Ovary (tissue), 10 donors: ENCODE measurements at places on chromosomes 7 and 10.

DNA sequence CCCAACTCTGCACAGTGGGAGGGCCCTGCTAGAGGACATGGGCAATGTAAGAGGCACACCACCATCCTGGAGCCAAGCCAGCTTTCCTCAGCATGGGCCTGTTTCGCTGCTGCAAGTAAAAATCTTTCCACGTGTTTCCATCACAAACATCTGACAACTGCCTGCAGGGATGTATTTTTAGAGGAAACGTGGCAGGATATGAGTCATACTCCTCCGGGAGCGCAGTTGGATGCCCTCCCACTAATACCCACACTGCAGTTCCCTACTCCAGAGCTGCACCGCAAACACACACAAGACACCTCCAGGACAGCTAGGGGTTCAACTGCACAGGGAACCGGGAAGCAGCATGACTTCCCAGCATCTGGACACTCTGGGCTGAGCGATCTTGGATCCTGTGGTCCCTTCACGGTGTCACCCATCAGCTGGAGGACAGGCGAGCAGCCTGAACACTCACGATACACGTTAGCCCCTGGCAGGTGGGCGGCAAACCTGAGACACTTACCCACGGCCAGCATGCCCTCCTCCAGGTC, 26.1 kb downstream of the PLAC9 start:
- DNase-seq = peak; percentile 77

DNA sequence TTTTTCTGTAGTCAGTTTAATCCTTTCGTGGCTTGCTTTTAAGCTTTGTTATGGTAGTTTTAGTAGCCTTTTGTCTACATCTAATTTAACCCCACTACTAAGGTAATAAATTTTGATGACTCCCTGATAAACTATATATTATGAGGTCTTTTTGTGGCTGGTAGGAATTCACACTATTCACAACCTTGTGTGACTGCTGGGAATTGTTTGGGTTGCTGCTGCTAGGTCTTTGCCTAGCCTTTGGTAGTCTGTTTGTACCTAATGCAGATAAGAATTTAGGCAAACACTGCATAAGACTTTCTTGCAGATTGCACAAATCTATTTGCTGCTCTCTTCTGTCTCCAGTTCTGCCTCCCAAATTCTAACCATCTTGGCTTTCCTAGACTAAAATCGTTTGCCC, 58.3 kb downstream of the SHOC2 start:
- no peak for DNase-seq

GRCh38 chr7:5620459-5620881, 161.0 kb downstream of the RNF216 start:
- peak; percentile 62 for DNase-seq

DNA sequence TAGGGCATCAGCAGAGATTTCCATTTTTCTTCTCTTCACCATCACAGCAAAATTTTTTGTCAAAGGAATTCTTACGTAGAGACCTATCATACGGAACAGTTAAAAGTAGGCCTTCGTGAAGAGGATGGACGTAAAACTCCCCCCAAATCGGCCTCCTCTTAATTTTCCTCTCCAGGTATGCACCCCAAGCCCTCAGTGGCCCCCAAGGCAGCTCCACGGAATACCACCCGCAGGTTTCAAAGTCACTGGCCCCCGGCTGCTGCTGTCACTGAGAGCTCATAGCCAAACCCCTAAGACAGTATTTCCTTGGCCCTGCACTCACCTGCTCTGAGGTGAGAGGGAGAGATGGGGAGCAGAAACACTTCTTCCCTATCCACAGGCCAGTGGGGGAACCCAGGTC, 8.8 kb downstream of the PODXL start:
- DNase-seq = no peak

GRCh38 chr10:99760321-99760720, 22.1 kb upstream of the ABCC2 start:
- DNase-seq = no peak

GRCh38 chr7:152974577-152974976, 215.0 kb downstream of the ACTR3B start:
- DNase-seq = no peak

DNA sequence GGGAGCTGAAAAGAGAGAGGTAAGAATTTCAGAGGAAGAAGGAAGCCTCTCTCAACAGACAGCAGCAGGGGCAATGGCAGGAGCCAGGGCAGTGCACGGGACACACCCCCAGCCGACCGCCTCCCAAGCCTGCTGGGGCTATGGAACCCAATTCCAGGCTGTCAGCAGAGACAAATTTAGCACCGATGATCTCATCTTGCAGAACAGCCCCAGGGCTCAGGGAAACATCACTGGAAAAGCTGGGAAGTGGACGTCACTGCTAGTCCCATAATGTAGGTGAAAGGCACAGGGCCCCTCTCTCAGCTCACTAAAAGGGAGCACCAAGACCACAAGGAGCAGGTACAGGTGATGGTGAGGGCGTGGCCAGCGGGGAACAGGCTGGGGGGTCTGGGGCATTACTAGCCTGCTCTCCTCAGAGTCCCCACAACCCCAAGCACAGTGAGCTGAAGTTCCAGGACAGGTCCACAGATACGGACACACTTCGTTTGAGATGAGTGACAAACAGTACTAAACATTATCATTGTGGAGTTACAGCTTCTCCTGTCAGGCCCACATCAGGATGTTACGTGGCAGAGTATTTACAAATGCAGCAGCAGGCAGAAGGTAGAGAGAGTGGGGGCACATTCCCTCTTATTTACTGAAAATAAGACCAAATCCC, 103.7 kb downstream of the PLXNA4 start:
- DNase-seq = peak; percentile 56

DNA sequence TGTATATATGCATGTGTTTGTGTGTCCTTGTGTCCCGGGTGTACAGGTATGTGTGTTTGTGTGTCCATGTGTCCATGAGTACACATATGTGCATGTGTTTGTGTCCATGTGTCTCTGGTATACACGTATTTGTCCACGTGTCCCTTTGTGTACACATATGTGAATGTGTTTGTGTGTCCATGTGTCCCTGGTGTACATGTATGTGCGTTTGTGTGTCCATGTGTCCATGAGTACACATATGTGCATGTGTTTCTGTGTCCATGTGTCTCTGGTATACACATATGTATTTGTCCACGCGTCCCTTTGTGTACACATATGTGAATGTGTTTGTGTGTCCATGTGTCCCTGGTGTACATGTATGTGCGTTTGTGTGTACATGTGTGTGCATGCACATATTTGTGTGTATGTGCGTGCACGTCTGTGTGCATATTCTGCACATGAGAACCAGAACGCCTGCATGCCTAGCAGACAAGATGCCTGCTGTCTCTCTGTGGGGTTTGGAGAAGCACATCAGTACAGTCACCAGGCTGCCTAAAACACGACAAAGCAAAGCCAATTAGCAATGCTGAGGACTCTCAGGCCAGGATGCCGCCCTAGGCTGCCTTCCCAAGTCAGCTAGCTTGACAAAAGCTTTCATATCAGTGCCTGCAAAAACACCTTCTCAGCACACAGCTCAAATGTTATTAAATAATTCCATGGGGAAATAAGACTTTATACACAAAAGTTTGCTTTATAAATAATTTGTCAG, 327.8 kb downstream of the PTPRN2 start:
- DNase-seq = no peak

DNA sequence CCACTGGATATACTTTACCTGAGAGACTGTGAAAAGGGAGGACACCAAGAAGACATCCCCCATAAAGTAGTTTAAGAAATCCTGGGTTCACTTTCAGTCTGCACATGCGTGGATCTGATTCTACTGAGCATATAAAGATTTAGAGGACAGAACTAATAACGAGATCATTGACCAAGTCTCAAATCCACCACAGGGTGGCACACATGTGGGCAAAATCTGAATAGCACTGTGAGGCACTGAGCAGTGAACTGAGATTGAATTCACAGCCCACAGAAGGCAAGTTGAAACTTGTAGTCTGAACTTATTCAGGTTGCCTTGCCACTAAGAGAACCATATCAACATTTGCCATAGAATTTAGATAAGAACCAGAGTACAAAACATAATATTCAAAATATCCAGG, 818.6 kb downstream of the GRID1 start:
- no peak for DNase-seq

- no peak for DNase-seq
Observed at GRCh38 chr10:119359025-119359424, 151.7 kb downstream of the GRK5 start.

GRCh38 chr7:39540320-39540719, 25.9 kb upstream of the YAE1 start:
- no peak for DNase-seq

GRCh38 chr7:41695661-41696322, 7.1 kb downstream of the INHBA start:
- DNase-seq = no peak

GRCh38 chr7:50605059-50605458, 39.9 kb upstream of the DDC start:
- DNase-seq = no peak

DNA sequence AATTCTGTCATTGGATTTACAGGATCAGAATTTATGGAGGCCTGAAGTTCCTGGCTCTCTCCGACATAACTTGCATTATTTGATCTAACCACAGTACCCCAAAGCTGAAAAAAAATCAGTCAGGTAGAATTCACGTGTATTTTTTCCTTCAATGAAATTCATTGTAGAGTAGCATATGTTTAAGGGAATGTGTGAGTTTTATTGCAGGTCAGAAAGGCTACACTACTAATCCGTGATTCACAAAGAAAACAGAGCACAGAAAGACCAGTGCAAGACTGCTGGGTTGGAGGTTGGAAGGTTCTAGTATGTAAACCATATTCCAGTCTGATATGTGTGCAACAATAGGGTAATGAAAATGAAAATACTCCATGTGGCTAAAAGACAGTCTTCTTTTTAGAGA, 247.0 kb upstream of the FERD3L start:
- DNase-seq = no peak

- DNase-seq = no peak
Observed at GRCh38 chr7:52938455-52939133, 96.8 kb upstream of the POM121L12 start.

DNA sequence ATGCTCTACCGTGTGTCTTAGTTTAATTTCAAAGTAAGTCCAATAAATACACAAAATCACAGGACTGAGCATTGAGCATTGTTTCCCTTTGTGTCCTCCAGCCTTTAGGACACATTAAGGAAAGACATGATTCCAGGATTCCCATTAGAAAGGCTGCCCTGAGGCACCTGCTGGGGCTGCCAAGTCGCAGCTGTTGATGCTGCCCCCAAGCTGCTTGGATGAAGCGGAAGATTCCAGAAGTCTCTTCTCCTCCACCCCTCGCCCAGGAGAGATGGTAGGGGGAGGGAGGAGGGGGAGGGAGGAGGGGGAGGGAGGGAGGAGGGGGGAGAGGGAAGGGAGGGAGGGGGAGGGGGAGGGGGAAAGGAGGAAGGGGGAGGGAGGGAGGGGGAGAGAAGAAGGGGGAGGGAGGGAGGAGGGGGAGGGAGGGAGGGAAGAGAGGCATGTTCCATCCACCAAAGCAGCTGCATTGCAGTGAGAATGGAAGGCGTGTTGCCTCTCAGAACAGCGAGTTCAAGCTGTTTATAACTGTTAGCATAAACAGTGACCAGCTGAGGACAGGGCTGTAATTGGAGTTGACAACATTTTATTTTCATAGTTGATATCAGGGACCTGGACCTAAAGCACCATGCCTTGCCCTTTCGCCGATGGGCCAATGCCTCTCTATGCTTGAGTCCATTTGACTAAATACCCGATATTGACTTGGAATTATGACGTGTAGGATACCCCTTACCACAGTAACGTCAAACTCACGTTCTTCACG, 67.3 kb downstream of the DIP2C start:
- DNase-seq = no peak

DNA sequence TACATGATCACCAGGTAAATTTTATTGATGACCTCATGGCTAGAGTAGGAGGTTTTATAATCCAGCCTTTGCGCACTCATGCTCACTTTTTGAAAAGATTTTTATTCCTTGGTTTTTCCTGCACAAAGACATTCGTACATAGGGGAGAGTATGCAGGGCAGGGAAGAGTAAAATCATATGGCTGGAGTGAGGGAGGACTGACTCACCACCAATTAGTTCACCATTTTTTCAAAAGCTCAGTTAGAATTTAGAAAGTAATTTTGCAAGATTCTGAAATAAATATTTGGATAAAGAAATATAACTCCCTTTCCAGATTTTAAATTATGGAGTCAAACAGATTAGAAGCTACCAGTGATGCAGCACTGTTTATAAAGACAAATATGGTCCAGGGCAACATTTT, 111.9 kb downstream of the SEMA3D start:
- DNase-seq = no peak

- DNase-seq = no peak
Observed at GRCh38 chr7:31023877-31024276, 28.2 kb upstream of the ADCYAP1R1 start.

GRCh38 chr7:96667026-96667425, 42.6 kb downstream of the SEM1 start:
- DNase-seq = no peak

- DNase-seq = no peak
Observed at GRCh38 chr10:44933451-44934321, 22.5 kb downstream of the TMEM72 start.

DNA sequence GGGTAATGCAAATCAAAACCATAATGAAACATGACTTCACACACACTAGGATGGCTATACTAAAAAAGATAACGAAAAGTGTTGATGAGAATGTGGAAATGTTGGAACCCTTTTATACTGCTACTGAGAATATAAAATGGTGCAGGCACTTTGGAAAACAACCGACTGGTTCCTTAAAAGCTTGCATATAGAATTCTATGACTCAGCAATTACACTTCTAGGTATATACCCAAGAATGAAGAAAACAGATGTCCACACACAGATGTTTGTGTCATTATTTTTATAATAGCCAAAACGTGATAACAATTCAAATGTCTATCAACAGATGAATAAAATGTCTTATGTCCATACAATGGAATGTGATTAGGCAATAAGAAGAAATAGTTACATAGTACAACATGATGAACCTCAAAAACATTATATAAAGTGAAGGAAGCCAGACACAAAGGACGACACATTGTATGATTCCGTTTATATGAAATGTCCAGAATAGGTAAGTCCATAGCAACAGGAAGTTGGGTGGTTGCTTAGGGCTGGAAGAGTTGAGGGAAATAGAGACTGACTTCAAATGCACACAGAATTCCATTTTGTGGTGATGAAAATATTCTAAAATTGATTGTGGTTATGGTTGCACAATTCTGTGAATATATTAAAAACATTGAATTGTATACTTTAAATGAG, 148.3 kb upstream of the PHYHIPL start:
- no peak for DNase-seq

GRCh38 chr10:98852686-98853085, 383.0 kb downstream of the HPSE2 start:
- no peak for DNase-seq
